Frontal cortex (tissue), 4 donors: ENCODE measurements at places on chromosomes 3 and 15. TPM values are rescaled to one million over a fixed set of nuclear protein-coding genes. Genes with fewer than 3 reads are reported as not detected.
A peak's percentile ranks its signal among the peaks of the same experiment; 100 is the strongest.

GPR156 gene
- total RNA-seq = 2.0 TPM

COL6A5 gene
- under 0.01 TPM for total RNA-seq

SST gene
- 28.5 TPM for total RNA-seq

OR5H2 gene
- not detected for total RNA-seq

SERINC4 gene
- total RNA-seq = 0.41 TPM

TMC3 gene
- under 0.01 TPM for total RNA-seq

LIPC gene
- not detected for total RNA-seq

CHRNA7 gene
- 4.5 TPM for total RNA-seq

ZNF710 gene
- total RNA-seq = 6.5 TPM

- DNase-seq = no peak
These were observed 25.3 kb upstream of the ANKRD28 start for GRCh38 chr3:15823092-15823491.

DNA sequence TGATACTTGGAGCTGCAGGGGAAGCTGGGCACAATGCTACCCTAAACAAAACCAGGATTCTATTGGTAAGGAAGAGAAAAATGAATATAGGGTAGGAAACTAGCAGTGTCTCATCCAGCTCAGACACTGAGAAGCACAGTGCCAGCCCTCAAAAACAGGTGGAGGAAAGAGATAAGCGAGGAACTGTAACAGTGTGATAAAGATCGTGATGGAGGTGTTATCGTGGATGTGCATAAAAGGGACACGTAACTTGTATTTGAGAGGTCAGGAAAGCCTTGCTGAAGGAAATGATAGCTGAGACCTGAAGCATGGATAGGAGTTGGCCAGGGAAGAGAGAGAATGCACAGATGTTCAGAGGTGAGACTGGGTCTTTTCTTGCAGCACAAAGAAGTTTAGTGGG, 27.4 kb downstream of the MIX23 start:
- no peak for DNase-seq

DNA sequence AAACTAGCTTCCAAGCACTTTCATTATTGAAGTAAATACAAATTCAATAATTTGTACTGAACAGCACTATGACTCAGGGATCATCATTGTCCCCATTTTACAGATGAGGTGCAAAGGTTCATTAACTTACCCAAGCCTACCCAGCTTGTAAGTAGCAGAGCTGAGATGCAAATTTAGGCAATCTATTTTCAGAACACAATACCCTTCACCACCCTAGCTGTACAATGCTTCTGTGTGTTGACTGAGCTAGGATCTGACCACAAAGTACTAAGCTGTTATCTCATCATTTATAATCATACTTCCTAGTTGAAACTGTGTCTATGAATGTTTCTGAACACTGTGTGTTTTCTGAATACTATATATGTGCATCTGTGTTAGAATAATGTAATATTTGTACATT, 3.2 kb upstream of the ILDR1 start:
- DNase-seq = no peak

DNA sequence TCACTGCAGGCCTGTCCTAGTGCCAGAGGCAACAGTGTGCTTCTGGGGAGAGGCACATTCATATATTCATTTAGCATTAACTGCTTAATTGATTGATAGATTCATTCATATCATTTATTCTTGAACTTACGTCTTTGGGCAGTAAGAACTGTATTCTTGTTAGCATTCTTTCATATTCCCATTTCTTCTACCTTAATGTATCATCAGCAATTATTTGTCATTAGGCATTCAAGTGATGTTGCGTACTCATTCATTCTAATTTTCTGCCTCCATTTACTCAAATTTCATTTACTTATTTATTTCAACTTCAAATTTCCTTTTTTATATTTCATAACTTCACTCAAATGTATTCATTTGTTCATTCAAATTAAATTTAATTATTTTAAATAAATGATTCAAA, 31.5 kb upstream of the CCR4 start:
- no peak for DNase-seq

DNA sequence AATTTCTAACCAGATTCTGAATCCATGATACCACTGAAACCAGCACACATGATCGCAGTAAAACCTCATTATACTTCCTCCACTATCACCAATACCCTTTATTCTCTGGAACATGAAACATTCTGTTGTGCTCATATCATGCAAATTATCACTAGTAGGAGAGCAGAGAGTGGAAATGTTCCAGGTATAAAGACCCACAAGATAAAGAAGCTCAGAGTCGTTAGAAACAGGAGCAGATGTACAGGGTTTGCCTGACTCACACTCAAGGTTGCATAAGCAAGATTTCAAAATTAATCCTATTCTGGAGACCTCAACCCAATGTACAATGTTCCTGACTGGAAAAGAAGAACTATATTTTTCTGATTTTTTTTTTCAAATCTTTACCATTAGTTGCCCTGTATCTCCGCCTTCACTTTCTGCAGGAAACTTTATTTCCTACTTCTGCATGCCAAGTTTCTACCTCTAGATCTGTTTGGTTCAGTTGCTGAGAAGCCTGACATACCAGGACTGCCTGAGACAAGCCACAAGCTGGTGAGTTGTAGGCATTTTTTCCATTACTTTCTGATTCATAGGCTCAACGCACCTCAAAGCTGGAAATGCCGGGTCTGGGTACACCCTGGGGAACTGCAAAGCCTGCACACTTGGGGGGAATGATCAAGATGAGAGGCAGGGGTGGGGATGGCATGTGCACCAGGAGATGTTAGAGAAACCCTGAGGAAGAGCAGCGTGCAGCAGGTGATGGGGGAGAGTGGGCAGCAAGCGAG, at the start of gene CCR2:
TSS of gene CCR2 (plus strand) at position 465 of the 764 bp plus-strand sequence. CDS start 3,417 bp downstream, outside the sequence.
- no peak for DNase-seq

GRCh38 chr3:21330293-21330692, 420.7 kb downstream of the ZNF385D start:
- DNase-seq = no peak

- DNase-seq = no peak
These were observed 11.0 kb downstream of the SCN10A start for GRCh38 chr3:38805004-38805403.

DNA sequence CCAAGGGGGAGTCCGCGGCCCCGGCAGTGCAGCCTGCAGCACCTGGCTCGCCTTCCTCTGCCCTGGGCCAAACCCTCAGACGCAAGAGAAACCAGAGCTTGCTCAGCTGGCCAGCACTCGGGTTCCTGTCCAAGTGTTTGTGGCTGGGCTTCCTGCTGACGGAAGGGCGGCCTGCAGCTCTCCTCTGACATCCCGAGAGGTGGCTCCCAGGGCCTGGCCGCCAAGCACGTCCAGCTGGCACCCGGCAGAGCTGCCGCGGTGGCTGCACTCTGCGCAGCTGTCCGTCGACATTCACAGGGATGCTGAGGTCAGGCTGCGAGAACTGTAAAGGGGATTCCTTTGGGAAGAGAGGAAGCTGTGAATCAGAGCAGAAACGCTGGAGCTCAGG, 85.6 kb downstream of the CPN2 start:
- DNase-seq = peak; percentile 64

GRCh38 chr15:66614951-66615760, 49.4 kb upstream of the LCTL start:
- DNase-seq = no peak

GRCh38 chr3:194476784-194477183, 10.0 kb downstream of the ATP13A3 start:
- DNase-seq = no peak

- DNase-seq = no peak
These were observed 105.8 kb downstream of the CYP19A1 start for GRCh38 chr15:51232581-51232980.

DNA sequence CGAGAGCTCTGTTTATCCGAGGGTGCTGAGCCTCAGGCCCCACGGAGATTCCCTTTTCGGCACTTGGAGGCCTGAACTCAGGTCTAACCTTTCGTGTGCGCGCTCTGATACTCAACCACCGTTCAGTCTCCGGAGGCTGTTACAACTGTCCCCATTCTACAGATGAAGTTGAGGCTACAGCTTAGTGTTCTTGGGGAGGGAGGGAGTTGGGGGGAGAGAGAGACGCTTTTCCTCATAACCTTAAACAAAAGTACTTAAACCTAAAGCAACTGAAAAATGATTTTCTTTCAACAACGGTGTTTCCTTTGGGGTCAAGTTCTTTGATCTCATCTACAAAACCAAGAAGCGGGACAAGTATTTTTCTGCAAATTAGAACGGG, 952 bp upstream of the CHST2 start:
- DNase-seq = no peak

- DNase-seq = no peak
These were observed 376.5 kb downstream of the MFSD1 start for GRCh38 chr3:159178209-159178897.

GRCh38 chr3:143358793-143359491, 239.4 kb downstream of the CHST2 start:
- no peak for DNase-seq

DNA sequence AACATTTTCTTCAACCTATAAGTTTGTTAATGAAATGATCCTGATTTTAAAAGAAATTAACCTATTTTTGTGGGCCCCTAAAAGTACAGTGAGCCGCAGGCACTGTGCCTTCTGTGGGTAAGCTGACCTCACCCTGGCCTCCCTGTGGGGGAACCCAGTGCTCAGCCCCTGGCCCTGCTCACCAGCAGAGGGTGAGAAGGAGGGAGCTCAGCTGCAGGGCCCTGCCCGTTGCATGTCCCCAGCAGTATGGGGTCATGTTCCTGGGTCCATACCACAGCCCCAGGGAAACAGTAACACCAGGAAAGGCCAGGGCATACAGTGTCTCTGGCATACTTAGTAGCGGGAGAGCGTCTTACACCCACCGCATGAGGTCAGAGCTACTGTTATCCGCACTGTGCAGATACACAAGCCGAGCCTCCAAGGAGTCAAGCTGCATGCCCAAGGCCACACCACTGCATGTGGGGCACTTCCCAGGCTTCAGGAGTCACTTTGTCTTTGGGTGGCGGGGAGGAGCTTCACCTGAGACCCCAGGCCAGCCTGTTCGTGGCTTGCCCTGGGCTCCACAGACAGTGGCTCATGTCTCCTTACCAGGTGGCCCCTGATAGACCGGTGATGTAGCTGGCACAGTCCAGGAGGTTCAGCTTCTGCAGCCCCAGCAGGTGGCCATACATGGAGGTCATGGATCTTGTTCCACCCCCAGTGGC, 22.6 kb upstream of the EHD4 start:
- no peak for DNase-seq

DNA sequence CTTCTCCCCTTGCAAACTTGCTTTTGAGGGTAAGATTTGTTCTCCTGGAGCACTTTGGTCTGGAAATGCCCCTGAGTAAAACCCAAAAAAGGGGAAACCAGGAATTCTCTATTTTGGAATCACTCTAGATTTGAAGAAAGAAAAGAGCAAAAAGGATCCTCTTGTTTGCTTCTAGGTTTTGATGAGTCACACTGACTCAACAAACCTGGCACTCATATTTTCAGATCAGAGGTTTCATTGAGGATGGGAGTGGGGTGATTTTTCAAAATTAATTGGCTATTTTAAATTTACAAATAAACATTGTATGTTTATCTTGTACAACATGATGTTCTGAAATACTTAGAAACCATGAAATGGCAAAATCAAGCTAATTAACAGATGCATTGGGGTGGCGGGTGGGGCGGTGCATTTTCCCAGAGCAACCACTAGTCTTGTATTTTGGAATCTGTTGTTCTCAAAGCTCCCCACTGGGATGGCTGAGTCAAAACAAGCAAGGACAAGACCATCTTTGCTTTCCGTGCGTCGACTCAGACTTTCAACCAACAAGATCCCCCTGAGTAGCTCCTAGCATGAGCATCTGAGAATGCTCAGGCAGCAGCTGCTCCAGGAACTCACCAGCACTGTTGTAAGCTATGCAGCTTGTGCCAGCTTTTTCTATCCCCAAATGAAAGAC, 451.4 kb downstream of the WDR72 start:
- DNase-seq = no peak

DNA sequence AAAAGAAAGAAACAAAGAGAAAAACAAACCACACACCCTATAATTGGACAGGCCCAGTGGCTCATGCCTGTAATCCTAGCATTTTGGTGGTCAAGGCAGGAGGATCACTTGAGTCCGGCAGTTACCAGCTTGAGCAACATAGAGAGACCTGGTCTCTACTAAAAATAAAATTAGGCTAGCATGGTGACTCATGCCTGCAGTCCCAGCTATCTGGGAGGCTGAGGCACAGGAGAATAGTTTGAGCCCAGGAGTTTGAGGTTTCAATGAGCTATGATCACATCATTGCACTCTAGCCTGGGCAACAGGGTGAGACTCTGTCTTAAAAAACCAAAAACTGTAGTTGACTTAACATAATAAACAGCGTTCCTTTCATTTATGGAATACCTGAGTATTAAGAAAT, 72.3 kb upstream of the ST3GAL6 start:
- DNase-seq = no peak

- no peak for DNase-seq
These were observed 4.8 kb downstream of the VEPH1 start for GRCh38 chr3:157498371-157498770.

- no peak for DNase-seq
These were observed 10.0 kb upstream of the SLC22A13 start for GRCh38 chr3:38255627-38256026.

GRCh38 chr3:134364061-134364935, 9.9 kb downstream of the AMOTL2 start:
- peak; percentile 81 for DNase-seq

DNA sequence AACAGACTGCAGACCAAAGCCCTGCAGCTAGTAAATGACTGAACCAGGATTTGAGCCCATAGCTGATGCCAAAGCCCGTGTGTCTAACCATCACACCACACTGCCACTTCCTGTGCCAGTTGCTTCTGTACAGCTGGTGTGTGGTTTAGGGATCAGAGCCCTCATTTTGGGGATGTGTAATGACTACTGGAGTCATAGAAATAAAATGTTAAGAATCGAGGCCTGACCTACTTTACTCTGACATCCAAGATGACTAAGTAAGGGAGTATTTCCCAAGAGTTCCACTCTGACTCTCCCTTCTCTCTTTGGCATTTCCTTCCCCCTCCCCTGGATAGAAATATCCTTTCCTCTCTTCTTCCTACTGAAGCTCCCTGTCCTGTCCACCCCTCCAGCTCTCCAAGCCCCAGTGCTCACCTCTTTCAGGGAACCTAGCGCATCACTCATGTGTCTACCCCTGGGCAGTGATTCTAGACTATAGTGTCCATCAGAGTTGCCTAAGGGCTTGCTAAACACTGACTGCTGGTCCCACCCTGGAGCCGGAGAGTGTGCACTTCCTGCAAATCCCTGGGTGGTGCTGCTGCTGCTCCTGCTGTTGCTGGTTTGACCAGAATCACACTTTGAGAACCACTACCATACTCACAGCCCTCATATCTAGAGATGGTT, 53.8 kb downstream of the MGLL start:
- no peak for DNase-seq

DNA sequence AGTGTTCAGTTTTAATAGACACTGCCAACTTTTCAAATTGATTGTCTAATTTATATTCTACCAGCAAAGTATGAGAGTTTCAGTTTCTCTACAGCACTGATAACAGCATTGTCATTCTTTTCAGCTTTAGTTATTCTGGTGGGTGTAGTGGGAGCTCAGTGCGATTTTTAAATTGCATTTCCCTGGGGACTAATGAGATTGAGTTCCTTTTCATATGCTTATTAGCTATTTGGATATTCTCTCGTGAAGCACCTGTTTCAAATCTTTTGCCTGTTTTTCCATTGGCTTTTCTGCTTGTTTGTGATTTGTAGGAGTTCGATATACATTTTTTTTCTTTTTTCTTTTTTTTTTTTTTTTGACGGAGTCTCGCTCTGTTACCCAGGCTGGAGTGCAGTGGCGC, 18.8 kb upstream of the IDH2 start:
- DNase-seq = no peak

GRCh38 chr3:85297291-85297690, 338.5 kb downstream of the CADM2 start:
- DNase-seq = no peak

- DNase-seq = no peak
These were observed 5.5 kb upstream of the IMPDH2 start for GRCh38 chr3:49034650-49035049.
